Bronchial epithelial cell (primary cell): ENCODE measurements at places on chromosomes 3 and 15. TPM values are rescaled to one million over a fixed set of nuclear protein-coding genes. Genes with fewer than 3 reads are reported as not detected.

DNA sequence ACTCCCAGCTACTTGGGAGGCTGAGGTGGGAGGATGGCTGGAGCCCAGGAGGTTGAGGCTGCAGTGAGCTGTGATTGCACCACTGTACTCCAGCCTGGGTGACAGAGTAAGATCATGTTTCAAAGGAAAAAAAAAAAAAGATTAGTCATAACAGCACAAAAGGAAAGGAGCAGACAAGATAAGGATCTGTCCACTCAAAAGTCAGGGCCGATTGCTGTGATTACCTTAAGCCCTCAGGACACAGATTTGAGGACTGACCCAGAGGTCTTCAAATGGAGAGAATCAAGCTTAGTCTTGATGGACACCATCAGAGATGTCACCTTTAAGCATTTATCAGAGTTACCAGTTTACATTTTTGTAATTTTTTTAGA lies 23.9 kb upstream of the HEG1 start:
- peak; percentile 73 for DNase-seq

The CPN2 gene
- not detected in 2 replicates for total RNA-seq

DNA sequence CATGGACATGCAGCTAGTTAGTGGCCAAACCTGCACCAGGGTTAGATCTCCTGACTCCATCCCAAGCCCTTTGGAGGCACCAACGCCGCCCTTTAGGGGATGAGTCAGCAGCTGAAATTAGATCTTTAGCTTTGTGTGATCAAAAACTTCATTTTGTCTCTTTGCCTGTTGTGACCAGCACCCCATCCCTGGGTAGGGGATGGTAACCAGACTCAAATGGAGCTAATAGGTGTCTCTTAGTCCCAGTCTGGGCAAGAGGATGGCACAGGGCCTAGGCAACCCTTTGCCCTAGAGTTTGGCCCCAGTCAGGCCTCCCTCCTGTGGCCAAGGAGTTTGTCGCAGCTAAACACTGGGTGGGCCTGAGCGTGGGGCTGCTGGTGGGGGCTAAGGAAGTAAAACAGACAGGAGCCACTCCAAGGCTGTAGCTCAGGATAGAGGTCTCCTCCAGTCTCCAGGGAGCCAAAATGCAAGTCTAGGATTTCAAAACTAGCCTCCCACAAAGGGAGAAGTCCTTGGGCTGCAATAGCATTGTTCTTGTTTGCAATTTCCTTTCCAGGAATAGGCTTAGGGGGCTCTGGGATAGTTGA lies 105.1 kb downstream of the CPN2 start:
- DNase-seq = no peak

GRCh38 chr3:54056521-54056920 lies 65.8 kb upstream of the CACNA2D3 start:
- DNase-seq = peak; percentile 69

DNA sequence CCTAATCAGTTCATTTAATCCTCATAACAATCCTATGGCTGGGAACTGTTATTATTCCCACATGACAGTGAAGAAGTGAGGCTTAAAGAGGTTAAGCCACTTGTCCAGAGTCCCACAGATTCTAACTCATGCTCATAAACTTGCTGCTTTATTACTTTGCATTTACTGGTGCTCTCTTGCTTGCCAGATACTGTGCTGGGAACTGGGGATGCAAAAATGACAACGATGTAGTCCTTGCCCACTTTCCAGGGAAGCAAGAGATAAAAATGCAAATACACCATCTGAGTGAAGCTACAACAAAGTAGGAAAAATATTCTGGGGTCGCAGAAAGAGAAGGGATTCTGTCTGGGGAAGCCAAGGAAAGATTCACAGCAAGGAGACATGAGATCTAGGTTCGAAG lies 335.0 kb downstream of the VPS13C start:
- DNase-seq = no peak

DNA sequence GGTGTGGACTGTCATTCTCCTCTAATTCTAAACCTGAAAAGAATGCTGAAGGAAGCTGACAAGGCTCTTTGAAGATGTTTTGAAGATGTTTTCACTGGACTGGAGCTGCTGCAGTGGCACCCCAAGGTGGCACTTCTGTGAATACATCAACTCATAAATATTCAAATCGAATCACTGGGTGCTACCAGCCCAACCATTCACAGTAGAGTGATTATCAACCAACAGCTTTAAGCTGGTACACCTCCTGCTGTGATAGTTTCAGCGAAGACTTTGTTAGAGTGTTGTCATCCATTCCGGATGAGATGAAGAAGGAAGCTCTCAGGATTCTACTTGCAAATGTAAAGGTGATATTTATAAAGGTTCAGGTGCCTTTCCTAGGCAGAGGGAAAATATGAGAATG lies 106.6 kb downstream of the LSAMP start:
- DNase-seq = no peak

DNA sequence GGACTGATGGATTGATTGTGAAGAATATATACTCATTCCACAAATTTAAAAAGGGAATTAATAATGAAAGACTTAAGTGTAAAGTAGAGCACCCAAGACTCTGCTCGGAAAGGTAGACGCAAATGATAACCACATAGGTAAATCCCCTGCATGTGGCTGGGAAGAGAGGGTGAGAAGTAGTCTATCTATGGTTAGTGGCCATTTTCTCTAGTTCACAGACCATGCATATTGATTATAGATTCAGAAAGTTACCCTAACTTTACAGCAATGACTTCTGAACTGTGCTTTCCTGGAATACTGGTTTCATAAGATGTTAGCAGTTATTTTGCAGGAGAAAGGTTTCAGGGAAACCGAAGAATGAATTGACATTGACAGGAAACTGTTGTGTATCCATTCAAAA lies 51.7 kb downstream of the CASR start:
- DNase-seq = no peak

DNA sequence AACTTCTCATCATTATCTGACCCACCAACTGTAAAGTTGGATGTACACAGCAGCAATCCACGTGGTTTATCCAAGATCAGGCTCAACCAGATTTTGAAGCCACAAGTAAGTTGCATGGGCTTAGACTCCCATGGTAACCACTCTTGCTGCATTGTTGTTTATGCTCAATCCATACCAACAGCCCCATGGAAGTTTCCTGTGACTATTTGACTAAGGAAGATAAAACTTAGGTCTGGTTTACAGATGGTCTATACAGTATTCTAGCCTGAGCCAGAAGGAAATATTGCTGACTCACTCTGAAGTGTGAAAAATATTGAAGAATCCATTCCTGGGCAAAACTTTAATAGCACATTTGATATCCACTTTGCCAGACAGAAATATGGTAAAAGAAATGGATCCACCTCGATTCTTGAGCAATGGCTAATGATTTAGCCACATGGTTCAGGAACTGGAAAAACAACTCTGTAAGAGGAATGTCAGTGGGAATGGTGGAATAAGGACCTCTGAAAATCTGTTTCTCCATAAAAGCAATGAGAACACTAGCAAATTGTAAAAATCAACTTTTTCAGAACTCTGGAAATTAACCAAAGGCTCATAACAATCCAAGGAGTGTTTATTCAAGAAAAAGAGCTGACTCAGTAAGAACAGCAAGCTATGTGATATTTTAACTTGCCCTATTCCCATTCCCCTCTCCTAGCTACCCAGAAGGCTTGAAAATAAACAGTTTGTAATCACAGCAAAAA lies 162.9 kb upstream of the STT3B start:
- DNase-seq = peak; percentile 27
